ENCODE measurements at places on chromosomes 5 and 9. TPM values are rescaled to one million over a fixed set of nuclear protein-coding genes. Genes with fewer than 3 reads are reported as not detected.

ROR2 gene
- 3.5 TPM for polyA plus RNA-seq

TAF11L8 gene
- not detected for polyA plus RNA-seq

FAM169A gene
- not detected for polyA plus RNA-seq

FOXD4 gene
- 0.03 TPM for polyA plus RNA-seq

WNK2 gene
- polyA plus RNA-seq: not detected

CDC25C gene
- 7.3 TPM for polyA plus RNA-seq
